Renal cortex interstitium (tissue), 15 donors: ENCODE measurements at places on chromosomes 11 and 22.
A peak's percentile ranks its signal among the peaks of the same experiment; 100 is the strongest.

DNA sequence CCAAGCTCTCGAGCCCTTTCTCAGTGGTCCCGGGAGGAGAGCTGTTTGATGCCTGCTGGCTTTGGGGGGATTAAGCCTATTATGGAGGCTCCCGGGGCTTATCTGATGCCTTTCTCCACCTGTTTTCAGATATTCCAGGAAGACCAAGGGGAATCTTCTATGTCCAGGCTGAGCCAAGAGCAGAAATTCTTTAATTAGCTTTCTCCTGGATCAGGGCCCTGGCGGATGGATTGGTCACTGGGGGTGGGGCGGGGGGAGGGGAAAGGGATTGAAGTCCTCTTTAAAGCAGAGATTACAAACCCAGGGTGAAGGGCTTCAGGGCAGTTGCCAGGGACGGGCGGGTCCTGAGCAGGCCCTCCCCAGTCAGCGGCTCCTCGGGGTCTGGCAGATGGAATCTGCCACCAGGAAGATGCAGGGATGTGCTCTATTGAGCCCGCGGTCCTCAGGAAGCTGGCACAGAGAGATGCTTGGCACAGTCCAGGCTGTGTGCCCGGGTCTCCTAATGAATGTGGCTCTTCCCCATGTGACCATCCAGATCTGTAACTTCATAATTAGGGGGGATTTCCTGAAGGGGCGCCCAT, 33.6 kb downstream of the MACROD1 start:
- DNase-seq: no peak

- no peak for DNase-seq
Observed at GRCh38 chr22:43720716-43721115, 91.4 kb downstream of the EFCAB6 start.

GRCh38 chr11:35139722-35140282, 831 bp downstream of the CD44 start:
- no peak for DNase-seq

GRCh38 chr11:69094111-69094914, 45.6 kb downstream of the TPCN2 start:
- no peak for DNase-seq

DNA sequence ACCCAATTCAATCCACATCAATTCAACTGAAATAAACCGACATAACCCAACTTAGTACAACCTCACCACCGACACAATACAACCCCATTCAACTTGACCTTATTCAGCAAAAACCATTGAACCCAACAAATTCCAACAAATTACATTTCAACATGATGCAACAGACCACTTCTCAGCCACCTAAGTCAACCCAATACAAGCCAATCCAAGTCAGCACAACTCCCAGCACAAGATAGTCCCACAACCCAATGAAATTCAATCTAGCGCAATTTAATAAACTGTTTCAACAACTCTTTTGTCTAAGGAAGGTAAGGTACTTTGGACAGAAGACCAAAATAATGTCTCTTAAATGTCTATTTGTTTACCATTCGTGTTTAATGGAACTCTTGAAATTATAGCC, 226.0 kb downstream of the MIAT start:
- no peak for DNase-seq

DNA sequence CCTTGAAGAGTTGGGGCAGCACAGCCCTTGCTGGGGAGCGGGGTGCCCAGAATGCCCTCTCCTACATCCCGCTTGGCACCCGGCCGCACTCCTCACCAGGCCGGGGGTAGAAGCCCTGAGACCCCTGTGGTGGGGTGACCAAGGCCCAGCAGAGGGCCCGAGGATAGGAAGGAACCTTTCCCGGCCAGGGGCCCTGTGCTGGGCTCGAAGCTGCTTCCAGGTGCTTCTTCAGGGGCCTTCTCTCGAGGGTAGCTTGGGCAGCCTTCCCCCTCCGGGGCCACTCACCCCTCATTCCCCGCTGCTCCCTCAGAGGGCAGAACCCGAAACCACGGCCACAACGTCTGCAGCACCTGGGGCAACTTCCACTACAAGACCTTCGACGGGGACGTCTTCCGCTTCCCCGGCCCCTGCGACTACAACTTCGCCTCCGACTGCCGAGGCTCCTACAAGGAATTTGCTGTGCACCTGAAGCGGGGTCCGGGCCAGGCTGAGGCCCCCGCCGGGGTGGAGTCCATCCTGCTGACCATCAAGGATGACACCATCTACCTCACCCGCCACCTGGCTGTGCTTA, 752 bp downstream of the MUC2 start:
- DNase-seq: no peak

DNA sequence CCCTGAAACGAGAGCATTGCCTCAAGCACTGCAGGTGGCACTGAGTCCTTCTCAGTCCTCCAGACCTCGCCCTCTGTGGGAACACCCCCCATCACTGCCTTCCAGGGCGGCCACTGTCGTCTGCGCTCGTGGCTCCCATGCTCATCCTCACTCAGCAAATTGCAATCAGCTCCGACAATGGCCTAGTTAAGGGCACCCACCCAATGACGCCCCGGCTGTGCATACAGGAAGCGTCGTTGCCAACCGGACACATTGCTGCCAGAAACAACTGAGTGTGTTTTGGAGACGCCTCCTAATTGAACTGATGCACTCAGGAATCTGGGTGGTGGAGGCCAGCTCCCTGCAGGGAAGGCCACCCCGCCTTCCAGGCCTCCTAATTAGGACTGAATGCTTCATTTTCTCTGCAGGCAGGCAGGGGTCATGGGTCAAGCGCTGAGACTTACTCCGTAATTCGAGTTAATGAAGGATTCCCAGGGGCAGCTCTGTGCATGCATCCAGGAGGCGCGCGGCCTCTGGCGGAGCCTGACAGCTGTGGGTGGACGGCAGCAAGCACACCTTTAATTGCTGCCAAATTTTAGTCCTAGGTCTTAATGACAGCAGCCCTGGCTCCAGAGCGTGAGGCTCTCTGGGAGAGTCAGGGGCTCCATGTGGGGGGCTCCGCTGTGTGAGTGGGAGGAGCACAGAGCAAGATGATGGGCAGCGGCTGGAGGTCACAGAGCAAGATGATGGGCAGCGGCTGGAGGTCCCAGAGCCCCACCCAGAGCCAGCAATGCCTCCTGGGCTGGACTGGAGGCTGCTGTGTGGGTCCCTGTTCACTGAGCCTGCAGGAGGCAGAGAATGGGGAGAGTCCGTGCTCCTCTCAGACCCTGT, 199.0 kb downstream of the BRD1 start:
- DNase-seq: no peak

GRCh38 chr11:8593935-8594909, at the start of gene STK33:
STK33 (minus strand) TSS chr11:8594228; CDS start chr11:8474905, 119,323 bp downstream.
- DNase-seq: peak; percentile 38

GRCh38 chr22:32605576-32605975, 131.0 kb downstream of the FBXO7 start:
- DNase-seq: no peak

DNA sequence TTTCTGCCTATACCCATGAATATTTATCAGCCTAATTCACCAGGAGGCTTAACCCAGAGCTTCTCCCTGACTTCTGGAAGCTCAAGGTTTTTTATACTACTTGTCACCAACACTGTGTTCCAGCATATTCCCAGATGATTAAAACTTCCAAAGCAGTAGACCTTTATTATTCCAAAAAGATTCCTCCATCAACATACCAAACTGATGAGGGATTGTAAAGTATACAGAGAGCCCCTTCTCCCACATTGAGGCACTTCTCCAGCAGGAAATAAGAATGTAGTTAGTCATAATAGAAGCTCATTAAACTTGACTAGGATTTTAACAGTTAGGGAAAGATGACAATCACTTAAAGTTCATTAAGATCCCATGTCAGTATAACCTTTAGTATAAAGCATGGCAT, 51.4 kb upstream of the CEP126 start:
- no peak for DNase-seq
